GM23248 (cell line): ENCODE measurements at places on chromosomes 4 and X. TPM values are rescaled to one million over a fixed set of nuclear protein-coding genes. Genes with fewer than 3 reads are reported as not detected.

APLN gene
- 0.43 and 1.1 TPM in 2 replicates for total RNA-seq

MEPE gene
- not detected in 2 replicates for total RNA-seq

L1CAM gene
- 1.9 TPM in 1 of 2 replicates, not detected in the other for total RNA-seq

SATL1 gene
- not detected in 2 replicates for total RNA-seq

PDCL2 gene
- not detected in 2 replicates for total RNA-seq

CD38 gene
- not detected in 2 replicates for total RNA-seq

FREM3 gene
- not detected in 2 replicates for total RNA-seq

GABRQ gene
- total RNA-seq: not detected in 2 replicates

FDCSP gene
- total RNA-seq: not detected in 2 replicates

AREG gene
- total RNA-seq: 0.97 TPM in 1 of 2 replicates, not detected in the other

HSD17B10 gene
- total RNA-seq: 33.1 and 47.9 TPM in 2 replicates

FAM241A gene
- 4.2 and 5.2 TPM in 2 replicates for total RNA-seq

DUSP21 gene
- not detected in 2 replicates for total RNA-seq

TMPRSS11B gene
- total RNA-seq: not detected in 2 replicates

VCX3A gene
- not detected in 2 replicates for total RNA-seq

CYTL1 gene
- 1.5 TPM in 1 of 2 replicates, not detected in the other for total RNA-seq

ADGRL3 gene
- not detected in 2 replicates for total RNA-seq

PPA2 gene
- total RNA-seq: 37.5 and 64.9 TPM in 2 replicates

DIAPH2 gene
- 7.5 and 9.0 TPM in 2 replicates for total RNA-seq

MAGEA4 gene
- not detected in 2 replicates for total RNA-seq

PDGFRA gene
- 225 and 275 TPM in 2 replicates for total RNA-seq

MAP7D3 gene
- total RNA-seq: 11.4 and 14.4 TPM in 2 replicates

PITX2 gene
- 4.3 and 5.8 TPM in 2 replicates for total RNA-seq

KCNE5 gene
- total RNA-seq: 1.5 TPM in 1 of 2 replicates, not detected in the other

TCEAL6 gene
- not detected in 2 replicates for total RNA-seq

IL13RA1 gene
- 51.2 and 55.8 TPM in 2 replicates for total RNA-seq

STATH gene
- total RNA-seq: not detected in 2 replicates

PPEF2 gene
- total RNA-seq: not detected in 2 replicates

HTN3 gene
- total RNA-seq: not detected in 2 replicates

SMPX gene
- total RNA-seq: not detected in 2 replicates

MAPK10 gene
- 0.89 and 1.3 TPM in 2 replicates for total RNA-seq

PPARGC1A gene
- not detected in 2 replicates for total RNA-seq

CCNA2 gene
- 45.3 and 47.7 TPM in 2 replicates for total RNA-seq

GPC3 gene
- not detected in 2 replicates for total RNA-seq

NXF2B gene
- total RNA-seq: not detected in 2 replicates

TMEM150C gene
- total RNA-seq: under 0.01 and 0.22 TPM in 2 replicates

ETDA gene
- total RNA-seq: not detected in 2 replicates

MAGEA8 gene
- total RNA-seq: not detected in 2 replicates

NPY1R gene
- total RNA-seq: not detected in 2 replicates

LANCL3 gene
- total RNA-seq: not detected in 2 replicates

FAM9B gene
- not detected in 2 replicates for total RNA-seq

ARHGAP6 gene
- total RNA-seq: 0.54 TPM in 1 of 2 replicates, not detected in the other

UXT gene
- total RNA-seq: 130 and 133 TPM in 2 replicates

CAPN6 gene
- total RNA-seq: not detected in 2 replicates

TSPAN6 gene
- total RNA-seq: 24.3 and 29.3 TPM in 2 replicates
